ENCODE measurements at places on chromosomes 6 and 20. TPM values are rescaled to one million over a fixed set of nuclear protein-coding genes. Genes with fewer than 3 reads are reported as not detected.

DNA sequence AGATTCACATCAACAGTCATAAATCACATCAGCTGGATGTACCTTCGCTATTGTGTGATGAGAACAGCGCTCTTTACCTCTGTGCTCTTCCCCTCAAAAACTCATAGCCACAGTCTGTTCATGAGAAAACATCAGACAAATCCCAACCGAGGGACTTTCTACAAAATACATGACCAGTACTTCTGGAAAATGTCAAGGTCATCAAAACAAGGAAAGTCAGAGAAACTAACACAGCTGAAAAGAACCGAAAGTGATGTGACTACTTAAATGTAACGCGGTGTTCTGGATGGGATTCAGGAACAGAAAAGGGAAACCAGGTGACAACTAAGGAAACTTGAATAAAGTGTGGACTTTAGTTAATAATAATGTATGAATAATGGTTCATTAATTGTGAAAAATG, 112.0 kb upstream of the CBLN4 start:
- DNase-seq = no peak

GRCh38 chr6:83476971-83477370, 35.4 kb upstream of the PRSS35 start:
- no peak for DNase-seq

- no peak for DNase-seq
These were observed 37.1 kb downstream of the SLC17A1 start for GRCh38 chr6:25794784-25795183.

GRCh38 chr6:106767271-106767670, 137.9 kb downstream of the QRSL1 start:
- DNase-seq = no peak

DNA sequence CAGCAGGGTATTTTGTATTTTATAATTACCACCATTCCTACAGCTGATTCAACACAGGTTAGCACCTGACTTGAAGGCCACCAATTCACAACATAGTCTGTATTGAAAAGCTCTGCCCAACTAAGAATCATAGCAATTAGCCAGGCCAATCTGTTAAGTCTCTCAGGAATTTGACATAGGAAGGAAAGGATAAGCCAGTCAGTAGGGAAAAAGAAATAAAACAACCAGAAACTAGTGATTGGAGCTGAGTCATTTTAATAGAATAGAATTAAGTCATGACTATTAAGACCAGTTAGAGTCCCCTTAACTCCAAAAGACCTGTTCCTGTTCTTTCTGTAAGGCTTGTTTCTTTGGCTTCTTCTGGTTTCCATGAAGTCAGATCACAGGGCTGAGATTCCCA, 8.1 kb downstream of the RANBP9 start:
- no peak for DNase-seq

DNA sequence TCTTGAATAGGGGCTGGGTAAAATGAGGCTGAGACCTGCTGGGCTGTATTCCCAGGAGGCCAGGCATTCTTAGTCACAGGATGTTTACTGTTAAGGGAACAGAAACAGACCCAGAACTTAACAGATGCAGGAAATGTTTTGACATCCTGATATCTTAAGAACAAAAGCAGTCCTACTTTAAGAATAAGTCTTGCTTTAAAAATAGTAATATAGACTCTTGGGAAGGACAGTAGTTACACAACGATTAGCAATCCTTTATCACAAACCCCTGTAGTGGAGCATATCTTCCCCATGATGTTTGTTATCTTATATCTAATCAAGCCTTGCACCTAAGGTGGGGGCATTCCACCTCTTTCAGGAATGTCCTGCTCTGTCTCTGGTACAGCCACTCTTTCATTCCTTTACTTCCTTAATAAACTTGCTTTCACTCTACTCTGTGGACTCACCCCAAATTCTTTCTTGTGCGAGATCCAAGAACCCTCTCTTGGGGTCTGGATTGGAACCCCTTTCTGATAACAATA, 493.7 kb upstream of the SULF2 start:
- no peak for DNase-seq

DNA sequence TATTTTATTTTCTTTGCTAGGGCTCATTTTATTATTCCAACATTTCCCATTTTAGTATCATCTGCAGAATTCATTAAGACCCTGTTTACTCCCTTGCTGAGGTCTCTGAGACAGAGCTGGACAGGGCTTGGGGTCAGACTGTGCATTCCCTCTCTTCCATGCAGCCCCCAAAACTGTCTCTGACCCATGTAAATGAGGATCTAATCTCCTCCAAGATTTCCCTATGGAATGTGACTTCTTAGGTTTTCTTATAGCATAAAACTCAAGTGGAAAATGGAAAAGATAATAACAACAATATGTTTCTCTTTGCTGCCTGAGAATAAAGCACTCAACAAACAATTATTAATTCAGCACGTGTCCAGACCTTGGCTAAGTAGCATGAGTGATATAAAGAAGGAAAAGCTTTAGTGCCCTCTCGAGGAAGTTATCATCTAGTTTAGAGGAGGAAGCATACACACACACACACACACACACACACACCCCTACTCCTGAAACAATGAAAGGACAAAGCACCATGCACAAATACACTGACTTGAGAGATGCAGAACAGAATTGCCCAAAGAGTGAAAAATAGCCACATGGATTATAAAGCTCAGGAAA, 815.5 kb downstream of the BCKDHB start:
- no peak for DNase-seq

GRCh38 chr20:49433333-49433732, 49.1 kb downstream of the KCNB1 start:
- no peak for DNase-seq

DNA sequence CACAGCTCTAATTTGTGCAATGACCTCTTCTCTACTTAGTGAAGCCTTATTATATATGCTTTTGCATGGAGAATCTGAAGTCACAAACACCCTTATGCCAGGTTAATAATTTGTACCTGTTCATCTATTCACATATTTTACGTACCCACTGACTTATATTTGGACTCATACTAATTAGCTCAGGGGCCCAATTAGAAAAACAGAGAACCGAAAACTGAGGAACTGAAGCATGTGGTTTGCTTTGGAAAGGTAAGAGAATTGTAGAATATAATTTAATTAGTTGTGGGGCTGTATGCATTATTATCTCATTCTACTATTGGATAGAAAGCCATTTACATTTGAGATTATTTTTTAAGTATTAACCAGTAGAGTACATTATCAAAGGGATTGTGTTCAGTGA, 805.9 kb upstream of the CITED2 start:
- DNase-seq = no peak

GRCh38 chr20:64044484-64045247, 4.8 kb downstream of the SOX18 start:
- DNase-seq = no peak

- no peak for DNase-seq
These were observed 52.5 kb upstream of the SLC22A16 start for GRCh38 chr6:110528930-110529325.

DNA sequence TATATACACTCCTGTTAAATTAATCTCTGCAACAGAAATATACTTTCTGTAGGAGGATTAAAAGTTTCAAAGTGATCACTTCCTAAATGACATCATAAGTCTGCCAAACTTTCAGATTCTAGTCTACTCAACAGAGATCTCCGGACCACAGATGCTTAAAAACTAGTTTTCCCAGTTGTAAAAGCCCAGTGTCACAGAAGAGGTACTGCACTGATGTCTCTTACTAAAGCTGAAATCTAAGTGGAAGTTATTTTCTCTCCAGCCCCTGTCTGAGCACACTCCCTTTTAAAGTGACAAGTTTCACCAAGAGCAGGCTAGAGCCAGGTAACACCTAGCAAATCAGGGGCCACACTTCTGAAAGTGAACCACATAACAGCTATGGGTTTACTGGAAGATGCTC, 71.6 kb upstream of the DST start:
- no peak for DNase-seq

DNA sequence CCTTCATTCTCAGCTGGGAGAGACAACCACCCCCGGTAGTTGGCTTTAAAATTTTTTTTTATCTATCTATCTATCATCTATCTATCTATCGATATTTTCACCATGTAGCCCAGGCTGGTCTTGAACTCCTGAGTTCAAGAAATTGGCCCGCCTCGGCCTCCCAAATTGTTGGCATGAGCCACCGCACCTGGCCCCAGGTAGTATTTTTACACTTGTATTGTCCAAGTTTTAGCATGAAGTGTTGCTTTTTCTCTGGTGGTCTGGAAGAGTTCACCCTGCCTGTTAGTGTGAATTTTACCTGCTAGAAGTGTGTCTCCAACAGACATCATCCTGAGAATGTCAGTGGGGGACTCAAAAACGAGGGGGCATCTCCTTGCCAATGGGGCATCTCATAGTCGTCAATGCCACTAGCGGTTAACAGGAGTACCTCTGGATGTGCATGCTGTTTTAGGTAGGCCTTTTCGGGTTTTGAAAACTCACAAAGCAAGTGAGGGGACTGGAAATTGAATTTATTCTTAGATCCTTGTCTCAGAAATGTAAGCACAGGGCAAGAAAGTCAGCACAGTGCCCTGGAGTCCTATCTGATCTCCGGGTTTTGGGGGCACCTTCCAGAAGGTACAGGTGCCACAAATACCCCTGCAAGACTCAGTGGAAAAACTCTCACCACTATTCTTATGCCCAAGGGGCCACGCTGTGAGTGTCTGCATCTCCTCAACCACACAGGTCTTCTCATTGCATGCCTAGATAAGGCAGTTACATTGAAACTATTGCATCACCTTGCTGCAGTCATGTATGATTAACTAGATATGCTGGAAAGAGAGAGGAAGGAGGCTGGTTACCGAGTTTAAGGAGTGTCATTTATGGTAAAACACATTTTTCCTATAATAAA, 37.1 kb downstream of the TNFAIP3 start:
- no peak for DNase-seq

DNA sequence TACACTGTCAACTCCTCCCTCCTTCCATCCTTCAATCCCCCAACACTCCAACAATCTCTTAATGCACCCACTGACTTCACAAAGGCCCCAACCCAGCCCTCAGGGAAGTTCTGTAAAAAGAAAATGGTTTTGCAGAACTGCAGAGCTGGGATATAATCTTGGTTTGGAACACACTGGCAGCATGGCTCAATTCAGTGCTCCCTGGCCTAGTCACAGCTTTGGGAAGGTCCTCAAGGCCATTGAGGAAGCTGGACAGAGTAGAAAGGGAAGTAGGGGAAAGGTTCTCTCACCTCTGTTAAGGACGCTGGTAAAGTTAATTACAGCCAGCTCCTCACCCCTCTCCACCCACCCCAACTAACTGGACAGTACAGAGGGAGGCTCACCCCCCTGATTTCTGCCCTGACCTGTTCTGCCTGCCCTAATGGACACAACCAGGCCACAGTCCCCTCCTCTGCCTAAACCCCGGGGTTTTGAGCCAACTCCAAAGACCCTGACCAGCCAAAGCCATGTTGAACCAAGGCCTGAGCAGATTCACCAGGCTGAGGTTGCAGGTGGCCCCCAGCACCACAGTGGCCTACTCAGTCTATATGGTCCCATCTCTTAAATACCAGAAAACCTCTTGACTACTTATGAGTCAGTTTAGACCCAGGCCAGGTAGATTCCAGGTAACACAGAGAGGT, 49.2 kb downstream of the MAFB start:
- no peak for DNase-seq

DNA sequence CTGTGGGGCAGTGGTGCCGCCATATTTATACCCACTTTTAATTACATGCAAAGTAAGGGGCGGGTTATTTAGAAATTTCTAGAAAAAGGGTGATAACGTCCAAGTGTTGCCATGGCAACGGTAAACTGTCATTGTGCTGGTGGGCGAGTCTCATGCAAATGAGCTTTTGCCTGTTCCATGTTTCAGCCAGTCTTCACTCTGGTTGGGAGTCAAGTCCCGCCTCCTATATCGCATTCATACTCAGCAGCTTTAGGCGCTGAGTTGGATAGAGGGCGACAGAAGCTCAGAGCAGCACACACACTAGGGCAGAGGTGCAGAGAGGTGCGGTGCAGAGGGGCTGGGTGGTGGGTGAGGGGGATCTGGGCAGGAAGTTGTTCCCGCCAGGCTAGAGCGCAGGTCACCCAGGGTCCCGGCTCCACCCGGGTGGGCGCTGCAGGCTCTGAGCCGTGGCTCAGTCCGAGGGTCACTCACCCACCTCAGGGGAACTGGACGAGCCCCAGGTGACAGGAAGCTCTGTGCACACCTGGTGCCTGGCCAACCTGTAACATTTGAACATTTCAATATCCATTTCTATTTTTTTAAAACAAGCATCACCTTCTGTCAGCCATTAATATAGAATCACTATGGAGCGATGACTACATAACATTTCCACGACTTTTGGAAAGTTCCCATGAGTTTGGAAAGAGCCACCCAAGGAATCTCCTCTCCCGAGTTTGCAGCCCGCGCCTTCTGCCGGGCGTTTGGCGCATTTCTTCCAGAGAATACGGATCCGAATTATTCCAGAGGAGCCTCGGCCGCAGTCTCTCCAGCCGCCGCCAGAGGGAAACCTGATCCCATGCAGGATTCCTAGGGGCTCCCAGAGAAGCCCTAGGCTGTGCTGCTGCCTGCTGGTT, 89.1 kb upstream of the PHACTR3 start:
- peak; percentile 73 for DNase-seq

GRCh38 chr6:83741089-83741488, 32.2 kb upstream of the SNAP91 start:
- no peak for DNase-seq

DNA sequence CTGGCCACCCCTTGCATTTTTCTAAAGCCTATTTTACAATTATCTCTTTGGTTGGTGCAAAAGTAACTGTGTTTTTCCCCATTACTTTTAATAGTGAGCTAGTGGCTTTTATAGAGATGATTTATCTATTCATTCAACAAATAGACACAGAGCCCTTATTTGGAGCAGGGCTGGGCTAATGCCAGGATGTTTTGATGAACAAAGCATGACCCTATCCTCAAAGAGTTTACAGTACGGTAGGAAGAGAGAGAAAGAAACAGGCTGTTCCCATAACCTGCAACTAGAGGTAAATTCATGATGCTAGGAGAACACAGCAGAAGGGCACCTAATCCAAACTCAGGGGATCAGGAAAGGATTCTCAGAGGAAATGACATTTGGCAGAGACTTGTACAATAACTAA, 37.3 kb upstream of the UST start:
- DNase-seq = no peak

- DNase-seq = no peak
These were observed 411.2 kb downstream of the EYS start for GRCh38 chr6:65295812-65296211.

GRCh38 chr6:66623050-66623449, 916.0 kb upstream of the EYS start:
- no peak for DNase-seq

DNA sequence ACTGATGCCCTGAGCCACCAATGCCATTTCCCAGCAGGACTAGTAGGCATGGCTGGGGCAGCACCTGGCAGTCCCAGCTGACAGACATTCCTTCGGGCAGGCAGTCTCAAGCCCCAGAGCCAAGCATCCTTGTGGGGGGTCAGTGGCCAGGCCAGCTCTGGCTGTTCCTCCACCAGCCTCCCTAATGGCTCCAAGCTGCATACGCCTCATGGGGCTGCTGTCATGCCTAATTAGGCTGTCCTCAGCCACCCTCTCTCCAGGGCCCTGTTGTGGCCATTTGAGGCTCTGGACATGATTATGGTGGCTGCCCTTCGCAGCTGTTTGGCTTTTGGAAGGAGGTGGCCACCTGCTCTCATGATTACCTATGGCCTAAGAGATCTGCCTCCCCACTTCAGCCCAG, 79.4 kb downstream of the DLGAP4 start:
- no peak for DNase-seq

The SPATA25 gene
- total RNA-seq = 3.7 TPM

The TAGAP gene
- total RNA-seq = 10.0 TPM

The MYBL2 gene
- total RNA-seq = 134 TPM

The NINL gene
- total RNA-seq = 3.1 TPM

The PPP1R16B gene
- total RNA-seq = 10.1 TPM

The WFDC12 gene
- not detected for total RNA-seq

The CCN6 gene
- total RNA-seq = not detected

The TBX18 gene
- 3.2 TPM for total RNA-seq

The SLC22A7 gene
- total RNA-seq = not detected

The ADGB gene
- 28.7 TPM for total RNA-seq

The LHFPL5 gene
- not detected for total RNA-seq

The MUC22 gene
- not detected for total RNA-seq
